ENCODE measurements at places on chromosomes 3 and 15.
A peak's percentile ranks its signal among the peaks of the same experiment; 100 is the strongest.

- no peak for DNase-seq
These were observed 478.7 kb upstream of the WNT5A start for GRCh38 chr3:55965776-55966175.

GRCh38 chr3:37653466-37653865 lies 208.2 kb upstream of the CTDSPL start:
- DNase-seq = no peak

GRCh38 chr15:70375006-70375431 lies 277.3 kb upstream of the TLE3 start:
- DNase-seq = no peak

DNA sequence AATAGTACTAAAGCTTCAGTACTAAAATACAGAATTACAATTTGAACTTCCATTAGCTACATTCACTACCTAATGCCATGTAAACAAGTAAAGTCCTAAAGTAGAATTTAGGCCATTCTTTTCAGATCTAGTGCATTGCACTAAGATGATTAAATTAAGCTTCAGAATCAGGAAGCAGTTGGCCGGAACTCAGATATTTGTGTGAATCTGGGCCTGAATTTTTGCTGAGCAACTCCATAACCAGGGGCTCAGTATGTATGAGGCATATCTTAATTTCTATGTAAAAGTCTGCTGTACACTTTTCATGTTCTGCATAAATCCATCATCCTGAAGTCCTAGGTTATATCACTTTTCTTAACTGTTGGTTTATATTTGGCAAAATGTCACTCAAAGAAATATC lies 246.4 kb downstream of the RBMS3 start:
- no peak for DNase-seq

- DNase-seq = no peak
These were observed 68.0 kb downstream of the OXNAD1 start for GRCh38 chr3:16332904-16333426.

GRCh38 chr15:60076045-60076444 lies 71.9 kb downstream of the FOXB1 start:
- no peak for DNase-seq

- no peak for DNase-seq
These were observed 114.7 kb upstream of the FRMD4B start for GRCh38 chr3:69500604-69501003.

DNA sequence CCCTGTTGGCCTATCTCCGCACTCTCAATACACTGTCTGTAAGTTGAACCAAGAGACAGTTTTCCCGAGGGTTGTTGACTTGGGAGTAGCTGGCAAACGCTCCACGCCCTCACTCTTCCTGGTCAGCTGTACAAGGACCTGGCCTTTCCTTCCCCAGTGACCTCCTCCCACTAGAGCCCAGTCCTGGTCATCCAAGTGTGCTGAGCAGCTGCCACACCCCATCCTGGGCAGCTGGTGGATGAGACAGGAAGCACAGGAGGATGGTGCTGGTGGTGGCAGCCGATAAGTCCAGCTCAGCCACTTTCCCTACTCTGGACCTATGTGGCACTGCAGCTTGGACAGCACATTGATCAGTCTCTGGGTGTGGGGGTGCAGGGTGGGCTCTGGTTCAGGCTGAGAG lies 19.8 kb downstream of the PFKFB4 start:
- DNase-seq = no peak

- DNase-seq = no peak
These were observed 973.4 kb downstream of the ROBO1 start for GRCh38 chr3:78794431-78794830.

DNA sequence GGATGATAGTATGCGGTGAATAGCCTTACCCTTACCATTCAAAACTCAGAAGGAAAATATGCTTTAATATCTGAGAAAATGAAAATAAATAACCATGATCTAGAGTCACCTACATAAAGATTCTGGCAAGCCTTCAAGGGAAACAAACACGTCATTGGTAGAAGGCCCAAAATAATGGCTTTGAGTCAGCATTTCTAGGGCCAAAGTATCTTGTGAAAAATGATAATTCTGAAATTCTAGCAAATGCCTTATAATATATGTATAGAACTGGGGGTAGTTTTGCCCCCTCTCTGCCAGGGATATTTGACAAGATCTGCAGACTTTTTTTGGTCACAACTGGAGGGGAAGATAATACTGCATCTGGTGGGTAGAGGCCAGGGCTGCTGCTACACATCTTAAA lies 15.4 kb downstream of the PLSCR1 start:
- DNase-seq = no peak

DNA sequence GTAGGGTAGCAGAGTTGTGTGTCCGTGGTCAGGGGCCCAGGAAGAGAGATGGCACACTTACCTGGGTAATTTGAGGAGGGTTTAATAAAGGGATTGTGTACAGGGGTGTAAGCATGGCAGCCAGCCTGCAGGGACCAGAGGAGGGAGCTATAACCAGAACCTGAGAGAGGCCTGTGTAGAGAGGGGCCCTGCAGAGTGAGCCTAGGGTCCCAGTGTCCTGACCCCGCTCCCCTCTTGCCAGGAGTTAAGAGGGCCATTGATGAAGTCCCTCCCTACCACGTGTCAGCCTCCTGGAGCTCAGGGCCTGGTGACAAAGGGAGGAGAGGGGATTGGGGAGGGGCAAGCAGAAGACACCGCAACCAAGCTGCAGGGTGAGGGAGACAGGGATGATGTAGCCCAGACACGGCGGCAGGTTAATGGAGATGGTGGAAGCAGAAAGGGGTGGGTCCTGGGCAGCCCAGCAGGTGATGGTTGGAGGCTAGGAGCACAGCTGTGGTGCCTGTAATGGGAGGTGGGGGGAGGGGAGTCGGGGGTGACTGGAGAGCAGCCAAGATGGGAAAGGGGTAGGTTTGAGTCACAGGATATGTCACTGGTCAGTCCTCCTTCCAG lies 165.4 kb upstream of the TOPAZ1 start:
- no peak for DNase-seq

- no peak for DNase-seq
These were observed 150.4 kb downstream of the LIPC start for GRCh38 chr15:58582160-58582559.

GRCh38 chr3:10292505-10293419 lies at the start of gene GHRL:
Gene GHRL (minus strand): TSS chr3:10292947. CDS start chr3:10290180, 2,767 bp downstream.
- DNase-seq = no peak

GRCh38 chr3:124802702-124803101 lies 72.5 kb downstream of the UMPS start:
- DNase-seq = no peak

- no peak for DNase-seq
These were observed 37.0 kb downstream of the MINDY4B start for GRCh38 chr3:150868282-150868681.

DNA sequence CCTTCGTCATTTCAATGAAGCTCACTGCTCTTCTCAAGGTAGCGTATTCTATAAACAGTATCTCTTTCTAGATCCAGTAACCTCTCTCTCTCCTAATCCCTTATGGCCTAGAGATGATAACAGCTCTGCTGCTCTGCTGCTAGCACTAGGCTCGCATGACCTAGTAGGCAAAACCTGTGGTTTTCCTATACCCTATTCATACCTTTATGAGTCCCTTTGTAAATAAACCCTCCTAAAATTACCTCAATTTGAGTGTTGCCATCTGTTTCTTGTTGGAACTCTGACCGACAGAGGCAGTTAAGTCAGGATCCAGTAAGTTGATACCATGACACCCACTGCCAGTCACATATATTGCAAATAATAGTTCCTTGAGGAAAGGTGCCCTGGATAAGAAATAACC lies 7.3 kb downstream of the CCDC14 start:
- DNase-seq = no peak

GRCh38 chr3:114552527-114552812 lies 258.6 kb downstream of the TIGIT start:
- no peak for DNase-seq

DNA sequence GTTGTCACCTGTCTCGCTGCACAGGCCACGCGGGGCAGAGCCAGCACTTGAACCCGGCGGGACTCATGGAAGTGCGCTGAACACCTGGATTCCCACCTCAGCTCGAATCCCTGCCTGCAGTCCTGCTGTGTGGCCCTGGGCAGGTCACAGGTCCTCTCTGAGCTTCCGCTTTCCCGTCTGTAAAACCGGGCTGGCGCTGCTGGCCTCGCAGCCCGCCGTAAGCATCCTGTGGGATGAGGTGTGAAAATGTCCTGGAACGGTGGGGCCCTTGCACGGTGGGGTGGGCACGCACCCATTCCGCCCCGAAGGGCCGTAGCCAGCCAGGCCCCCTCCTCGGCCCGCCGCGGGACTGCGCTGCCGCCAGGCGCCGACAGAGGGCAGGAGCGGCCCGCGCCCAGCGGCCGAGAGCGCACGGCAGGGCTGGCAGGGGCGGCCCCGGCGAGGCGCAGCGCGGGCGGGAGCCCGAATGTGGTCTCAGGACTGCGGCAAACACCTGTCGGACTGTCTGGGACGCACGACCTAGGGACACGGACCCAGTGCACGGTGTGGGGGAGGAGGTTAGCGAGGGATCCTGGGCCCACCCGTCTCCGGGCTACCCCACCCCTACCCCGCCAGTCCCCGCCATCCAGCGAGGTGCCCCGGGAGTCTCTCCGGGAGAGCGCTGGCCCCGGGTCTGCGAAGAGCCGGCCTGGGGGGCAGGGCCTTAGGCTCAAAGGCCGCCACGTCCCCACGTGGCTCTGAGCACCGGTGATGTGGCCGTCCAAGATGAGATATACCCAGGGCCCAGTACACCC lies 40.4 kb downstream of the DNAJB8 start:
- DNase-seq = peak; percentile 49
